ENCODE measurements at places on chromosomes 16 and 17.

- no peak for DNase-seq
Measured at GRCh38 chr17:78919861-78920450, 5.2 kb downstream of the TIMP2 start.

DNA sequence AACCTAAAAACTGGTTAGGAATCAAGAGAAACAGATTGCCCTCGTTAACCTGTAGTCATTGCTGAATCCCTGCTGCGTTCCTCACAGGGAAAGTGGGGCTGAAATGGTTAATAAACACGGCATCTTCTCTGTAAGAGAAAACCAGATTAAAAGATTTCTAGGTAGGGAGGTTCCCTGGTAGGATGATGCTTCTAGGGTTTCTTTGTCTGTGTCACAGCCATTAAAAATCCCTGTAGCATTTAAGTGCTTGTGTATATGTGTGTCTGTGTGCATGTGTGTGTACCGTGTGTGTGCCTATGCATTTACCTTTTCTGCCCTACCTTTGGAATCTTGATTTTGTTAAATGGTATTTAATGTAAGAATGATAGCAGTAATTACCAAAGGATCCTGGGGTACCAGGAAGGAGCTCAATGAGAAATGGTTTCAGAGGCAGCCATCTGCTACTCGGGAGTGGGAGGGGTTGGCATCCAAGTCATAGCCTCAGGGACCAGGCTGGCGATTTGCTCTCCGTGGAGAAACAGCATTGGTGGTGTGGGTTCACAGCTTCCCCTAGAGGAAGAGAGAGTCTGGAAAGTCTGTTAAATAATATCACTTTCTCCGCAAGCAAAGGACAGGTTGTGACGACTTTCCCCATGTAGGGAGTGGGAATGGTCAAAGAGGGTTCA lies 177.1 kb downstream of the HS3ST4 start:
- DNase-seq: no peak

DNA sequence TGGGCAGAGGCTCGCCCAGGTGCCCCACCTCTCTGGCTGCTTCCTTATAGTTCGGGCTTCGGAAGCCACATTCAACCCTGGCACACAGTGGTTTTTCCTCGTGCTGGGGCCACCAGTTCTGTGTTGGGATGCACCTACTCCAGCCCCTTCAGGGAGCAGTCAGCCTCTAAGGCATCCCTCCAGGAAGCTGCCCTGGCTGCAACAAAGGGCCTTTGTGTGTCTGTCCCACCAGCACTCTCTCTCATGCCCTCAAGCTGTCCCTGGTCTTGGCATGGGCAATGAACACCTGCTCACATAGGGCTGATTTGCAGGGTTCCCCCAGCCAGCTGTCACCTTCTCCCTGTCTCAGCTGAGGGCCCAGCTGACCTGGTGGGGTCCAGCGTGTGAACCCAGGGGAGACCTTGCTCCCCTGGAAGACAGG lies 754 bp upstream of the NOXO1 start:
- no peak for DNase-seq

GRCh38 chr17:57539529-57540301 lies 205.4 kb downstream of the CCDC182 start:
- DNase-seq: no peak

DNA sequence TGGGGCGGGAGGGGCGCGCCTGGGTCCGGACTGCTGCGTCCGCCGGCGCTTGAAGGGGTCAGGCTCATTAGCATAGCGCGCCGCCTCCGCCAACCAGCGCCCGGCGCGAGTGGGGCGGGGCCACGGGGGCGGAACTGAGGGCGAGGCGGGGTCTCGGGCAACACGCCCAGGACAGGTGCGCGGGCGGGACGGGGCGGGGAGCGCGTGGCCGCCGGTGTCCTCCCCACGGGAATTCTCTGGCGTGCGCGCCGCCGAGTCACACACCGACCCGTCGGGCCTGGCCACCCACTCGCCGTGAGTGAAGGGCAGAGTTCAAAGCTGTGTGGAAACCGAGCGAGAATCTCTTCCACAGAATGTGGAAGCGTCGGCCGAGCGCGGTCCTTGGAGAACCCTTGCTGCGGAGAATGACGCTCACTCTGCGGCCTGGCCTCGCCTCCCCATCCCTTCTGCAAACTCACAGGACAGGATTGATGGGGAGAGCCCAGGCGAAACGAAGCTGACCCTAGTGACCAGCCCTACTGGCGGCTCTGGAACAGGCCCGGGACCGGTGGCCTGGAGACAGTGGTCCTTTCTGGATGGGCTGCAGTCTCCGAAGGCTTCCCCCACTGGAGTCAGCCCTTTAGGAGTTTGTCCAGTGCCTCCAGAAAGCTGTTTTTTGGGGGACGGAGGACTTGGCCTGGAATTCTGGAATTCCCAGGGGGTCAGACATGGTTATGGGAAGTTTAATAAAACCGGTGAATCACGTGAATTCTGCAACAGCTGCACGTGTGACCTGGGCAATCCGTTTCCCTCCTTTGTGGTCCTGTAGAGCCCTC lies at the start of gene SNAI3:
SNAI3 (minus strand) TSS at position 69 of the 815 bp plus-strand sequence. CDS start 101 bp downstream, outside the sequence.
- DNase-seq: peak; percentile 78

GRCh38 chr16:69112285-69113129 lies 7.1 kb downstream of the HAS3 start:
- DNase-seq: no peak

- no peak for DNase-seq
Measured at GRCh38 chr17:77916703-77917481, 41.6 kb upstream of the TNRC6C start.

GRCh38 chr16:70432356-70432722 lies 6.6 kb downstream of the ST3GAL2 start:
- no peak for DNase-seq

GRCh38 chr17:64662774-64663367 lies 764 bp upstream of the SMURF2 start:
- DNase-seq: peak; percentile 64

GRCh38 chr16:11481987-11482386 lies 104.7 kb downstream of the LITAF start:
- no peak for DNase-seq

DNA sequence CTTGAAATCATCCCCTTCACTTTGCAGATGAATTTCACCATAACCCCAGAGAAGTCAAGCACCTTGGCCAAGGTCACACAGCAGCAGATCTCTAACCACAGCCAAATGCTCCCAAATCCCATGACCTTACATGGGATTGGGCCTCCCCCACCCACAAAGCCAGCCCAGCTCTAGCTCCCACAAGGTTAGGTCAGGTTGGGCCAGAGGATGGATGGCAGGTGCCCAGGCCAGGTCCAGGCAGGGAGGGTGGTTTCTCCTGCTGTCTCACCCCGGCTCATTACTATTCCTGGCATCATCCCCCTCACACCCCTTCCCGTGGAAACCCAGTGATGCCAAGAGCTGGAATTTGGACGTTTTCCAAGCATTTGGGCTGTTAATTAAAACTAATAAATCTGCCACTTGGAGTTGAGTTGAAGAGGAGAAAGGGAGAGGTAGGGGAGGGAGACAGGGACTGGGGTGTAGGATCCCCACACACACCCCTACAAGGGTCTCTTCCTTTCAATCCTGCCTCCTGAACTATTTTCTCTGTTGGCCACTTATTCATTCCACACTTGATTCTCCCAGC lies 181.6 kb downstream of the TMEM132E start:
- DNase-seq: no peak

GRCh38 chr17:82146663-82147654 lies 48.9 kb upstream of the FASN start:
- no peak for DNase-seq

- no peak for DNase-seq
Measured at GRCh38 chr17:10648956-10649355, 8.2 kb downstream of the MYH3 start.

DNA sequence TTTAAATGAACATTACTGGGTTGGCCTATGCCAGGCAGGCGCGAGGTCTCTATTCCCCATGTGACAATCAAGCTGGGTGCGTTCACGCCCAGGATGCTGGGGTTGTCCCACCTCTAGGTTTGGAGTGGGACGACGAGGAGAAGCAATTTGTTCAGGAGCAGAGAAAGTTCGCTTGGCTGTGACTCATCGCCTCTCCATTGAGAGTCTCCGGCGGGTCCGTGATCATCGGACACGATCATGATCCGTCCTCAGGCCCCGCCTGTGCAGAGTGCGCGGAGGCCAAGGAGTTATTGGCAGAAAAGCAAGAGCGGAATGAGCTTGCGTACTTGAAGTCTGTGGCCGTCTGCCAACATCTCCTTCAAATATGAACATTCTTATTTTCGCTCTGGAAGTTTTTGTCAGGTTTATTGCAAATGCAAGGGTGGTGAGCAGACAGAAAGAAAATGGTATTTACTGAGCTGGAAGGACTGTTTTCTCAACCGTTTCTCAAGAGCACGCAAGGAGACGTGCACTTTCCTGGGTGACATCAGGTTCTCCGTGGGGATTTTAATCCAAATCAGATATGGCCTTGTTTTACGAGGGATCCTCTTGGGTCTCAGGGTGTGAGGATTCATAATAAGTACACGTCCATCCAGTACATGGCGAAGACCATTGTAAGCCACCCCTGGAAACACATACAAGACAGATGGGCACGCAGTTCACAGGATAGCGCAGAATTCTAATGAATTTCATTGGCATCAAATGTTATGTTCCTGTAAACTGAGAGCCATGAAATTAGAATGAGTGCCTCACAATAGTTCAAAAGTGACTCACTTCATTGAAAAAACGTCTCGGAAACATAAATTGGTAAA lies 70.1 kb upstream of the CREBBP start:
- DNase-seq: no peak

- no peak for DNase-seq
Measured at GRCh38 chr16:88494335-88495154, 41.5 kb downstream of the ZFPM1 start.

DNA sequence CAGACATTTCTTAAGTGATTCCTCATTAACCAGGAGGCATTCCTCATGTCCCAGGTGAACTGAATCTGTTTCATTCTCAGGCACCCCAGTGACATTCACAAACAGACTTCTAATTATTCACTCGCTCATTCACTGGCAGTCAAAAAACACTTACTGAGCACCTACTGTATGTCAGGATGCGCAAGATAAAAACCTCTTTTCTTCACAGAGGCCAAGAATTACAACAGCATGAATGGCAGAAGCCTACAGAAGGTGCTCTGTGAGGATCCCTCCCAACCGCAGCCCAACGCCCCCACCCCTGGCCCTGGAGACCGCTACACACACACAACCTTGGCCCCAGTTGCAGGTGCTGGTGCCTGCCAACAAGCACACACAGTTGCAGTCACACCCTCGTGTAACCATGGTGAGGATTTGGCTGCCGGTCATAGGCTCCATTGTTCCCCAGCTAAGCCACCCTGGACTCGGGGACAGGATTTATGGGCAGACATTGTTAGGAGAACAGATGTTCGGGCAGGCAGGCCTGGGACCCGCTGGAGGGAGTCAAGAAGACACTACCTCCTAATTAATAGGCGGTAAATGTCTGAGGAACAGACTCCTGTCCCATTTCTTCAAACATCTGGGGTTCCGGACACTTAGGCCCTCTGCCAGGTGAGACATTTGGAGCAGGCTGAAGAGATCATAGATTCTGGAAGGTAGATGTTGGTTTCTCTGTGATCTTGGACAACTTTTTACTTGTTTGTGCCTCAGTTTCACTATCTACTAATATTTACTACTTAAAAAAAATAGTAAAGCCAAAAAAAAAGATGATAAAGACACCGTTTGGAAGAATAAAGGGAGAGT lies 43.2 kb downstream of the CUEDC1 start:
- peak; percentile 82 for DNase-seq

DNA sequence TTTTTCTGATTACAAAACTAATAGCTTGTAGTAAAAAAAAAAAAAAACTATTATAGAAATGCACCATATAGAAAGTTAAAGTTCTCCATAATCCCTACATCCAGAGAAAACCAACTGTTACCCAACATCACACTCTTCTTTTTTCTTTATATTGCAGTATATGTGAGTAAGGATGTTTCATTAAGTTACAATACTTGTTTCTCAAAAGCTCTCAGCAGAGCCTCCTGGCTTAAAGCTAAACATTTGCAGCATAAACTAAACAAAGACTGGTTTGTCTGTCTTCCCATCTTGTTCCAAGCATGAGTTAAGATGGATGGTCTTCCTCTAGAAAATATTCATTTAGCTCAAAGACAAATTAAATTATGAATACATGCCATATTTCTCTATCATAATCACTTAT lies 25.2 kb downstream of the GRB2 start:
- no peak for DNase-seq

GRCh38 chr17:72432881-72433280 lies 312.1 kb downstream of the SOX9 start:
- no peak for DNase-seq

- DNase-seq: no peak
Measured at GRCh38 chr17:20234276-20234675, 225.1 kb downstream of the SPECC1 start.

- DNase-seq: no peak
Measured at GRCh38 chr17:63555500-63556156, 5.4 kb downstream of the DCAF7 start.

DNA sequence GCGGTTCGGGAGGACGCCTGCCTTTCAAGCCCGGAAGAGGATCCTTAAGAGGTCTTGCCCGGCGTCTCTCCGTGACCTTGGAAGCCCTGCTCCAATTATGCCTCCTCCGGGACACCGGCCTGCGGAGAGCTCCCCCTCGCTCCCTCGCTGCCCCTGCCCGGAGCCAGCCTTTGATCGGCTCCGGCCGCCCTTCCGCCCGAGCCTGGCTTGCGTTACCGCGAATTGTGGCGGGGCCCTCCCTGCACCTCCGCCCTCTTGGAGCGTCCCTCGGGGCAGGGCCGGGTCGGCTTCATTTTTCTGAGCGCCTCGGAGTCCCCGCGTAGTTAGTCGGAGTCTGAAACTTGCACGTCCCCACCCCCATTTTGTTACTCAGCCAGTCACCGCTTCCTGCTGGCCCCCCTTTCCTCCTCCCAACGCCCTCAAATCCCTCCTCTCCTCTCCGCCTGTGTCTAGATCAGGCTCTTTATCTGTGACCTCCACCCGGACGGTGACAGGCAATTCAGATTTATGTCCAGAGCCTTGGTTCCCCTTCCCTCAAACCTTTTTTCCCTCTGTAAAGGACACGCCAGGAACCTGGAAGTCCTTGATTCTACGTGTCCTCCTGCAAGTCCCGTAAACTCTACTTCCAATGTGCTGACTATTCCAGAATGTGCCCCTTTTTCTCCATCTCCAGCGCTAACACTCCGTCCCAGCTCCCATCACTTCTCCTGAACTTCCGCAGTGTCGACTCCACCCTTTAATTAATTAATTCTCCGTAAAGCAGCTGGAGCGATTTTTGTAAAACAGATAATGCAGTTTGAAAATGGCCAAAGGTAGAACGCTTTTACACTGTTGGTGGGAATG lies 569 bp upstream of the RABEP2 start:
- peak; percentile 83 for DNase-seq

Measured in NCI-H510A (cell line).